ENCODE measurements at places on chromosomes 1 and 21. TPM values are rescaled to one million over a fixed set of nuclear protein-coding genes. Genes with fewer than 3 reads are reported as not detected.

DNA sequence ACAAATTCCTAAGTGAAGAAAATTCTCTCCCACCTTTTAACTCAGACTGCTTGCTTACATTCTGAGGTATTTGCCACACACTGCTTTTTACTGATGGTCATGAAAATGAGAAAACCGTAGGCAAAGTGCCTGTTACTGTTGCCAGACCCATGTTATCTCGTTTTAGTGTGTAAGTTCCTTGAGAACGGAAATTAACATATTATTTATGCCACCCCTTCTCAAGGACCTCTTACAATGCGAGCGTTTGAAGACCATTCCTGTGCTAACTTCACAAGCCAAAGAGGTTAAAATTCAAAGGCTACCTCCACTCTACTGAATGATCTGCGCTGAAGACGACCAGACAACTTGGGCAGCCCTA is 509 bp downstream of the NVL start:
- no peaks in the 10 kb centered on the region for H3K36me3 ChIP-seq
- DNase-seq, result no peak
- H3K27me3 ChIP-seq, result no peaks in the 10 kb centered on the region
- peak overlapping the region; percentile 98 for H3K4me3 ChIP-seq

The GPA33 gene
- polyA plus RNA-seq, result 4.8 TPM

DNA sequence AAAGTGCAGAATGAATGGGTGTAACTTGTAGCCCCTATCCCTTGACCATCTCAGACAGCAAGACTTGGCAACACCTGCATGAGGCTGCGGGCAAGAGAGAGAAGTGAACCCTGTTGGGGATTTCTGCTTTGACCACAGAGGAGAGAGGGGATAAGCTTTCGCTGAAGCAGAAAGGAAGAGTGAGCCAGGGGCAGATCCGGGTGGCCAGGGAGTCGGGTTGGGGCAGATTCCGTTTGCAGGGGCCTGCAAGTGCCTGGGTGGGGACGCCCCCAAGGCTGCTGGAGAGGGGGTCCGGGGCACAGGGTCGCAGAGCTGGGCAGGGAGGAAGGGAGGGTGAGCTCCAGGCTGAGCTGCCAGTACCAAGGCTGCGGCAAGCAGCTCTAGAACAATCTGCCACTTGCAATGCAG is 25.3 kb upstream of the PIK3CD start:
- no peaks in the 10 kb centered on the region for H3K36me3 ChIP-seq
- H3K27me3 ChIP-seq, result no peaks in the 10 kb centered on the region
- peaks cover 67% of the 10 kb centered on the region for H3K4me1 ChIP-seq
- peak overlapping the region; percentile 96 for H3K4me3 ChIP-seq

DNA sequence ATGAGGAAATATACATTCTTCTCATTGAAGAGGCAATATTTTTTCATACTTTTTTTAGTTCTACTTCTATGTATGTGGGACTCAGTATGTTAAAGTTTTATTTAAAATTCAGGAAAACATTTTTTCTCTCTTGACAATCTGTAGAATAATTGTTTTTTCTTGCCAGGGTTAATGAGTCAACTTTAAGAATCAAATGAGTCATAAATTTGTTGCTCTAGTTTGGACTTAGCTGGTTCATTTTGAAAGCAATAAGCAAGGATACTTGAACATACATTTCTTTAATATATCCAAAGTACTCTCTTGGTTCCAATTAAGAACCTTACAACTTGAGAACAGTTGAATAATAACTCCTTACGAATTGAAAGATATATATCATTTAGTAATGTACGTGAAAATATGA is 1145.3 kb upstream of the B3GALT2 start:
- no peaks in the 10 kb centered on the region for H3K4me1 ChIP-seq
- no peak overlapping the region for H3K4me3 ChIP-seq
- no peaks in the 10 kb centered on the region for H3K36me3 ChIP-seq
- no peak for DNase-seq
- H3K27ac ChIP-seq, result no peak overlapping the region

DNA sequence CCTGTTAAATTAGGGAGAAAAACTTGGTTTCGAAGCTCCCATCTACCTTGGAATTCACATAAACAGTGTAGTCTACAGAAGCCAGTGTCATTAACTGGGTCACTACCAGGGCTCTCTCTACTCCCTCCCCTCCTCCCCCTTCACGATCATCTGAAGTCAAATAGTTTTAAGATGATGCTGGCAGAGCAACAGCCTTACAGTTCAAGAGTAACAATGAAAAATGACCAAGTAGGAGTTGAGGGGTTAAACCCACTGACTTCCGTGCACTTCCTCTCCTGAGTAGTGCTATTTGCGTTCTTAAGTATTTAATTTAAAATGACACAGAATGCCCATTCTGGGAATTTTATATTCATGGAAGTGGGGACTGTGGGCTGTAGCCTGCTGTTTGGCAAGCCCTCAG is 236.9 kb downstream of the SIPA1L2 start:
- no peaks in the 10 kb centered on the region for H3K27me3 ChIP-seq
- no peak overlapping the region for H3K4me3 ChIP-seq
- no peaks in the 10 kb centered on the region for H3K4me1 ChIP-seq
- DNase-seq, result no peak

- H3K4me1 ChIP-seq, result peaks cover 14% of the 10 kb centered on the region
- no peak overlapping the region for H3K27ac ChIP-seq
- no peaks in the 10 kb centered on the region for H3K36me3 ChIP-seq
- peaks cover 64% of the 10 kb centered on the region for H3K27me3 ChIP-seq
- no peak for DNase-seq
- H3K4me3 ChIP-seq, result peak overlapping the region; percentile 74
These were observed 1.1 kb downstream of the HTR6 start for GRCh38 chr1:19665496-19666465.

DNA sequence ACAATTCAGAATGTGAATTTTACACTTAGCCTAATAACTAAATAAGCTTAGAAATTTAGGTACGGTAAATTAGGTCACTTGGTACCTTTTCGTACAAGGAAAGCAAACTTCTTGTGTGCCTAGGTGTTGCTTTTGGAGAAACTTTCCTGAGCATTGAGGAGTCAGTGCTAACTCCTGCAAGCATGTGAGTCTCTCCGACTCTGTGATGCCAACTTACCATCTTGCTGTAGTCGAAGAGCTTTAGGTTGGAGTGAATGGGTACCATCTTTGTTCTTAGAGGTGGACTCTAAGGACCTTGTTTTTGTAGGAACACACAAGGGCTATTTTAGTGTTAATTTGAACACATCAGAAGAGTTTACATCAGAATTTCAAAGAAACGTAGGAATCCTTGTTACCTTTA is 688.9 kb downstream of the USP25 start:
- no peak overlapping the region for H3K27ac ChIP-seq
- no peak for DNase-seq
- H3K36me3 ChIP-seq, result no peaks in the 10 kb centered on the region
- no peaks in the 10 kb centered on the region for H3K27me3 ChIP-seq

DNA sequence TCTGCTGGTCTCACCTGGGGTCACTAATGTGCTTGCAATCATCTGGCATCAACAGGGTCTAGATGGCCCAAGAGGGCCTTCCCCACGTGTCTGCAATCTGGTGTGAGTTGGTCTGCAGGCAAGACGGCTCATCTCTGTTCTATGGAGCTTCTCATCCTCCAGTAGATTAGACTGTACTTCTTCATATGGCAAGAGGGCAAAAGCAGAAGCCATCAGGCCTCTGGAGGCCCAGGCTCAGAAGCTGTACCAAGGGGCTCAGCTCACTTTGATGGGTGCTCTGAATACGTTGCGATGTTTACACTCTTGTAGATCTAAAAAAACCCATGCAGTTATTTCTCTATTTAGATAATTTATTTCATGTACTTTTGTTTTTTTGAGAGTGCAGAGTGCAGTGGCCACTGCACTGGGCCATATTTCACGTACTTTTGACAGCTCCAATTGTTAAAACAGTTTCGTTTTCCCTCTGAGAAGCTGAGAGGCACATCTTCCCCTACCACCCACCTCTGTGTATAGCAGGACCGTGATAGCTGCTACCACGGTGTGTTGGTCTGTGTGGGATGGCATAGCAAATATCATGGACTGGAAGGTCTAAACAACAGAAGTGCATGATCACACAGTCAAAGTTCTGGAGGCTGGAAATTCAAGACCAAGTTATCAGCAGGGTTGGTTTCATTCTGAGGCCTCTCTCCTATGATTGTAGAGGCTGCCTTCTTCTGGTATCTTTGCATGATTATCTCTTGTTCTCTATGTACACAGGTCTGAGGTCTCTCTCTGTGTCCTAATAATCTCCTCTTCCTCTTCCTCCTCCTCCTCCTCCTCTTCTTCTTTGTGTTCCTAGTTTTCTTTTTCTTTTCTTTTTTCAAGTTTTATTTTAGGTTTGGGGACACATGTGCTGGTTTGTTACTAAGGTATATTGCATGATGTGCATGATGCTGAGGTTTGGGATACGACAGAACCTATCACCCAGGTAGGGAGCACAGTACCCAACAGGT is 17.0 kb downstream of the CITED4 start:
- peak overlapping the region; percentile 85 for H3K27ac ChIP-seq
- peaks cover 8% of the 10 kb centered on the region for H3K36me3 ChIP-seq
- no peak for DNase-seq
- peaks cover 14% of the 10 kb centered on the region for H3K4me1 ChIP-seq

- H3K4me3 ChIP-seq, result no peak overlapping the region
- no peaks in the 10 kb centered on the region for H3K36me3 ChIP-seq
- peaks cover 6% of the 10 kb centered on the region for H3K4me1 ChIP-seq
- peak overlapping the region; percentile 16 for H3K27ac ChIP-seq
These were observed 65.1 kb upstream of the JUN start for GRCh38 chr1:58848818-58849411.

GRCh38 chr1:33300673-33301072 is 20.2 kb downstream of the A3GALT2 start:
- no peaks in the 10 kb centered on the region for H3K4me1 ChIP-seq
- H3K27ac ChIP-seq, result no peak overlapping the region
- no peak for DNase-seq
- peaks cover 6% of the 10 kb centered on the region for H3K27me3 ChIP-seq
- no peaks in the 10 kb centered on the region for H3K36me3 ChIP-seq
- no peak overlapping the region for H3K4me3 ChIP-seq

The ZNF687 gene
- polyA plus RNA-seq, result 2.1 TPM

The SLC16A4 gene
- 1.5 TPM for polyA plus RNA-seq
